ENCODE measurements at places on chromosomes 3 and 15.

DNA sequence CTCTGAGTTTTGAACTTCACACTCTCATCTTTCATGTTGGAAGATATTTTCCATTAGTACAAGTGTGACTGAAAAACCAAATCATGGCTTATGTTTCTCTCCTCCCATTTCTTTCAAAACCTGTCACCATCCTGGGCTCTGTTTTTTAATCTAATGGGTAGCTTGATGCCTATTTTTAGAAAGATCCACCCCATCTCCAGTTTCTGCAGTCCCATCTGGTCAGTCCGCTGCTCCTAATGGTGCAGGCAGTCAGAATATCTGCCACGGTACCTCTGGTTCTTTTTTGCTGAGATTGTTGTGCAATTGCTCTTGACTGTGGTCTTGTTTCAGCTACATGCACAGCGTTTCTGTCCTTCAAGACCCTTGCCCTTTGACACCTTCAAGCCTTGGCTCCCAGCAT is 240.9 kb upstream of the CADM2 start:
- DNase-seq: no peak

GRCh38 chr3:48715174-48715800 is 1.7 kb downstream of the IP6K2 start:
- DNase-seq: no peak

DNA sequence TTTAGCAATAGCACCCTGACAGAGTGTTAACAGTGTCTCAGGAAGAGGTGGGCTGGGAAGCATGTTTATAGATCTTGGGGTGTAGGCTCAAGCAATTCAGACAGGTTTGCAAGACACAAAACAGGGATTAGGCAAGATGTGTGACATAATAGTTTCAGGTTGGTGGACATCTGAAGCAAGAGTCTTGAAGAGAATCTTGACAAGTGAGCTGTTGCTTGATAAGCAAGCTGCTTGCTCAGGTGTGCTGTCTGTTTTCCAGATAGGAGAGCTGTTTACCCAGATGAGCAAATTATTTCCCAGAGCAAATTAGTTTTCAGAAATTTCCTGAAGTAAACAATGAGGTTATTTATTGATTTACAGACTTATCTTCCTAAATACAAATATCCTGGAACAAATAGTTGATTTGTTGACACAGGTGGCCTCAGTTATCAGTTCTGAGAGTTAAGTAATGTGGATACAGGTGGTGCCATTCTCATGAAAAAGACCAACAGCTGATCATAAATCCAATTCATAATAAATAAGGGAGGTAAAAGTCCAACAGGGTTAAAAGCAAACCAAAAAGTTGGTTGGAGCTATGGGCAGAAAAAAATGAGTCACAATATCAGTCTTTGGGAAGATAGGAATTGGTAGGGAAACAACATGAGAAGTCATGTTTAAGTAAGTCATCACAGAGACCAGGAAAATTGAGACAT is 437.3 kb downstream of the TBL1XR1 start:
- DNase-seq: no peak

GRCh38 chr3:74134831-74135230 is 479.6 kb downstream of the CNTN3 start:
- no peak for DNase-seq

DNA sequence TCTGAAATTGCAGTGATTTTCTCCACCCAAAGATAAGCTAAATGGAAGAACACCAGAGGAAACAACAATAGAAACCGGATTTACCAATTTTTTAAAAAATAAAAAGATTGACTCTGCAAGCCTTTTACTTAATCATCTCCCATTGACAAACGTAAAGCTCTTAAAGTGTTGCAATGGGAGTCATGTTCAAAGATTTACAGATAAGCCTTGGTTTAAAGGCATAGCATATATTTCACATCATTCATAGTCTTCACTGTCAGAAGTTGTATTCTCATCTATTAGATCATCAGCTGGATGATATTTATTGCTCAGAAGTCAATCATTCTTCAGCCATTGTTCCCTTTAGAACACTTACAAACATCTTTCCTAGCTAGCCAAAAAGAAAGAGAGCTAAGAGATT is 397.6 kb downstream of the GBE1 start:
- DNase-seq: no peak
